ENCODE measurements at places on chromosomes 2 and 18.

DNA sequence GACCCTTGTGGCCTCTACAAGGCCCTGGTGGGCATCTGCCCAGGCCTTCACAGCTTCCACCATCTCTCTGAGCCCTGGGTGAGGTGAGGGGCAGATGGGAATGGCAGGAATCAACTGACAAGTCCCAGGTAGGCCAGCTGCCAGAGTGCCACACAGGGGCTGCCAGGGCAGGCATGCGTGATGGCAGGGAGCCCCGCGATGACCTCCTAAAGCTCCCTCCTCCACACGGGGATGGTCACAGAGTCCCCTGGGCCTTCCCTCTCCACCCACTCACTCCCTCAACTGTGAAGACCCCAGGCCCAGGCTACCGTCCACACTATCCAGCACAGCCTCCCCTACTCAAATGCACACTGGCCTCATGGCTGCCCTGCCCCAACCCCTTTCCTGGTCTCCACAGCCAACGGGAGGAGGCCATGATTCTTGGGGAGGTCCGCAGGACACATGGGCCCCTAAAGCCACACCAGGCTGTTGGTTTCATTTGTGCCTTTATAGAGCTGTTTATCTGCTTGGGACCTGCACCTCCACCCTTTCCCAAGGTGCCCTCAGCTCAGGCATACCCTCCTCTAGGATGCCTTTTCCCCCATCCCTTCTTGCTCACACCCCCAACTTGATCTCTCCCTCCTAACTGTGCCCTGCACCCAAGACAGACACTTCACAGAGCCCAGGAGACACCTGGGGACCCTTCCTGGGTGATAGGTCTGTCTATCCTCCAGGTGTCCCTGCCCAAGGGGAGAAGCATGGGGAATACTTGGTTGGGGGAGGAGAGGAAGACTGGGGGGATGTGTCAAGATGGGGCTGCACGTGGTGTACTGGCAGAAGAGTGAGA lies 2.0 kb downstream of the PROC start:
- DNase-seq: no peak

DNA sequence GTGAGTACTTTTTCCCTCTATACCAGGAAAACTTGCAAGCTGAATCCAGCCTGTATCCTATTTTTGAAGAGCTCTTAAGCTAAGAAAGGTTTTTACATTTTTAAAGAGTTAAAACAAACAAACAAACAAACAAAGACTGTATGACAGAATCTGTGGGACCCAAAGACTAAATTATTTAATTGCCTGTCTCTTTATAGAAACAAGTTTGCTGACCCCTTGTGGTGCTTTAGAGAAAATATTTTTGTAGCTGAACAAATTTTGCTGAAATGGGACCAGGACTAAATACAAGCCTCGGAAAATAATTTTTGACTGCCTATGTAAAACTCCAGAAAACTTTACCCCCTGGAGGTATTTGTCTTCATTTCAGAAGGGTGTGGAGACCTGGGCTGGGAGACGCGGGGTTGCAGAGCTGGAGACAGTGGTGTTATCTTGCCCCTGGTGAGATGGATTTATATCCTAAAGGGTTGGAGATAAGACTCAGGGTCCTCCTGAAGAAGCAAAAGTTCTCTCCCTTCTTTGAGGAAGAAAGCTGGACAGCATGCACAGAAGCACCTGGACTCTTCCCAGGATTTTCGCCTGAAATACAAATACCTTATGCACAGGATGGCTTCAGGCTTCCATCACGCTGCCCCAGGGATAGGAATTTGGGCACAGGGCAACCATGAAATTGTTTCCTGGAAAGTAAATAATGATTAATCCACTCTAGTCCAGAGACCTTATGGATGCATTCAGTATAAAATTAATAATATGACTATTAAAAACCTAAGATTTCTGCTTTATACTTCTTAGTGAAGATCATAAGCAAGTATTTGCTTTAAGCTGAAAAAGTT lies 54.3 kb downstream of the TMX3 start:
- DNase-seq: peak; percentile 52

- no peak for DNase-seq
Measured at GRCh38 chr2:234686088-234686890, 189.4 kb upstream of the ARL4C start.

DNA sequence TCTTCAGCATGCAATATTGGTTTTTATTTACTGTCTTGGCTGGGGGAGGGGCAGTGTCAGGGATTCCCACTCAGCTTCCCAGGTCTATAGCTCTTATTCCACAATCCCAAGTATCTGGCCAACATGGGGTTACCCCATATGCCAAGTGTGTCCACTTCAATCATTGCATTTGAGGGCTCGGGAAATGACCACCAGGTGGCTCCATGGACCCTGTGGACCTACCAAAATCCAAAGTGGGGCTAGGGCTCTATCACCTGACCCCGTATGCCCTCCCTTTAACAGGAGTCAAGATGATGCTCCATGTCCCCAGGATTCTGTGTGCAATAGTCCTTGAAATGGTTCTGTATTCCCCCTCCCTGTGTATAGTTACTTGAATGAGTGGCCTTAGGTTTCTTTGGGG lies 12.1 kb upstream of the TRAF3IP1 start:
- DNase-seq: no peak

- no peak for DNase-seq
Measured at GRCh38 chr2:8412082-8412481, 269.8 kb upstream of the ID2 start.

- DNase-seq: no peak
Measured at GRCh38 chr18:73365018-73365417, 497.2 kb upstream of the NETO1 start.

- no peak for DNase-seq
Measured at GRCh38 chr2:240651185-240651584, 25.9 kb downstream of the GPR35 start.

- DNase-seq: no peak
Measured at GRCh38 chr2:41004700-41005099, 552.8 kb upstream of the SLC8A1 start.

DNA sequence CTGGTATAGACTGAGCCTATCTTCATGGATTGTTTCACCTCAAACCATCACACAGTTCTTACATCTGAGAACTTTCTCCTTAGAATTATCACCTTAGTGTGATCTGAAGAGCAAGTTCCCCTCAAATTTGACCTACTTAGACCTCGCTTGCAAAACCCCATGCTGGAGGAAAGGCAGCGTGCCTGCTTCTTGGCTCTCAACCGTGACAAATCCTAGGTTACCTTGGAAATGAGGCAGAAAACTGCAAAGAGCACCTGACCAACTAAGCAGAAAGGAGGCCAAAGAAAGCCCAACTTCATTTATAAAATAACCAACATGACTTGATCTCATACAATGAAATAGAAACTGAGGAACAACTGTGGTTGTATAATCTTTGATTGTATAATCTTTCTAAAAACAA lies 146.4 kb downstream of the RAB3GAP1 start:
- no peak for DNase-seq

DNA sequence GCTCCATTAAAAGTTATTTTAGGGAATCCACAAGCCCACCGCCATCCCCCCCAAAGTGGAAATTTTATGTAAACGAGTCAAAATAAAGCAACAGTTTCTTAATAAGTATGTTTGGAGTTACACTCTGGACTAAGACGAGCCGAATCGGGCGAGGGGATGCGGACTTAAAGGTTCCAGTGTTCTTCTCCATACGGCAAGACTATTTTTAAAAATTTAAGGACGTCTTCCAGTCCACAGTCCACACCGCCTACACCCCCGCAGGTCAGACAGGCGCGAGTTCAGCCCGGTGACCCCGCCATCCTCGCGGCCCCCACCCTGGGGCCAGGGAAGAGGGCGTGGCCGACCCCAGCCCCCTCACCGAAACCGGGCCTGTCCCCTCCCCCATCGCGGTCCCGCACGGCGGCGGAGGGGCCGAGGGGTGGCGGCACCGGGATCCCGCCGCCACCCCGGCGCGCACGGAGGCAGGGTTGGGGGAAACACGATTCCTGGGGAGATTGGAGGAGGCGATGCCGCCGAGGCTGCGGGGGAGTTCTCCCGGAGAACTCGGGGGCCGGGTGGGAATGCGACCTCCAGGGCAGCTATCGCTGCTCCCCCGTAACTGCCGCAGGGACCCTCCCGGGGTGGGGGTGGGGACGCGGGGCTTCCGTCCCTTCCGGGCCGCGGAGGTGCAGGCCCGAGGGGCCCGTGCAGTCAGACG lies 24.5 kb upstream of the SMAD7 start:
- no peak for DNase-seq

DNA sequence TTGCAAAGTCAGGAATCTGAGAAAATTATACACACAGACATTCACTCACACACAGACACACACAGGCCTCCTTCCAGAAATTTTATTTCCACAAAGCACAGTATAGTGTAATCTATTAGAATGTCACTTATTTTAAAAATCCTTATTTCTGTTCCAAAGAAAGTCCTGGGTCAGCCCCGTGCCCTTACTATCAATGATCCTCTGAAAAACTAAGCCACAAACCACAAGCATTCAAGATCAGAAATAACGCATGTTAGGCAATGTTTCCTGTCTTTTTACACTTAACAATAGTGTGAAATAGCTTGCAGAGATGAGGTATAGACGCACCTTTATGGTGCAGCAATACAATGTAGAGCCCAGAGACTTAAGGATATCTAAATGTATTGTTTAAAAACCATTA lies 25.8 kb downstream of the TBC1D8 start:
- no peak for DNase-seq

DNA sequence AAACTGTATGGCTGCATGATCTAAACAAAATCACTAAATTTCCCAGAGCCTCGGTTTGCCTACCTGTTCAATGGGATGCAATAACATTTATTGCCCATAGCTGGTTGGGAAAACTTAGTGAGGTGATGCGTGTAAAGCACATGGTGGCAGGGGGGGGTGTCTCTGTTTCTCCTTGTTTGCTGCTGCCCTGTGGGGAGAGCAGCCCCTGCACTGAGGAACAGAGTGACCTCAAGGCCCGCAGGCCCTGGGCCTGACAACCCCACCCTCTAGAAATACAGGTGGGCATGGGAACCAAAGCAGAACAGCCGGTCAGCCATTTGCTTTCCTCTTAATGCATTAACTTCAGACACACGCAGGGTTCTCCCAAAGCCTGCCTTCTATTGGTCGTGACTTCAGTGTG lies 55.1 kb upstream of the SLC66A3 start:
- no peak for DNase-seq

GRCh38 chr2:167752734-167753133 lies 494.7 kb downstream of the STK39 start:
- no peak for DNase-seq

- DNase-seq: no peak
Measured at GRCh38 chr18:8029061-8029460, 461.9 kb downstream of the PTPRM start.

DNA sequence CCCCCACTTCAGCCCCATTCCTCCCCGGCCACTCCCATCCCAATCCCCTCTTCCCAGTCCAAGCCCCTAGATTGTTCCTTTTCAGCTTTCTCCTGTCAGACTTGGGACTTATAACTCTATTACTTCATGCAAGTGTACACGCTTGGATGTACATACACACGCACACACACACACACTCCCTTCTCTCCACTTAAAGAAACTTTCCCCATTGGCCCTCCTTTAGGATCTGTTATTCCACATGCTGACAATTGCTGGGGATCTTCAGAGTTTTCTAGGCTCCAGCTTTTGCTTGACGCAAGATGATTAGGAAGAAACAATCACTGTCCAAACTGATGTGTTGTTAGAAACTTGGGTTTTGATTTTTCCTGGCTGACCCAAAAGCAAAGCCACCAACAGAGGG lies 75.4 kb downstream of the CDK15 start:
- no peak for DNase-seq

- DNase-seq: no peak
Measured at GRCh38 chr2:128490321-128490720, 171.7 kb upstream of the HS6ST1 start.

DNA sequence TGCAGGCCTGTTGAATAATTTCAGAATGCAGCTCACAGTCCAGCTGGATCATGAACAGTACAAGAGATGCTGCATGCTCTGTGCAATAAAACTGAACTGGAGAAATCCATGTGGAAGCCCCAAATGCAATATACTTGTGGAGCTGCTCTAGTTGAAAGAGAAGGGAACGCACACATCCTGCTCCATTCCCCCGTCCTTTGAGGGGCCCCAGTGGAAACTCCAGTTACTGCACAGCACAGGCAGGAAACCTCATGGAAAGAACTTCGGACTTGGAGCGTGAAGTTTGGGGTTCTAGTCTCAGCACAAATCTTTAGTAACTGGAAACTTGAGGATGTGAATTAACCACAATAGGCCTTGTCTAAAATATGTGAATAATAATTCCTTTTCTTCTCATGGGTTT lies 73.2 kb downstream of the PLA2R1 start:
- no peak for DNase-seq

- DNase-seq: no peak
Measured at GRCh38 chr2:239489481-239489880, 88.7 kb upstream of the HDAC4 start.

DNA sequence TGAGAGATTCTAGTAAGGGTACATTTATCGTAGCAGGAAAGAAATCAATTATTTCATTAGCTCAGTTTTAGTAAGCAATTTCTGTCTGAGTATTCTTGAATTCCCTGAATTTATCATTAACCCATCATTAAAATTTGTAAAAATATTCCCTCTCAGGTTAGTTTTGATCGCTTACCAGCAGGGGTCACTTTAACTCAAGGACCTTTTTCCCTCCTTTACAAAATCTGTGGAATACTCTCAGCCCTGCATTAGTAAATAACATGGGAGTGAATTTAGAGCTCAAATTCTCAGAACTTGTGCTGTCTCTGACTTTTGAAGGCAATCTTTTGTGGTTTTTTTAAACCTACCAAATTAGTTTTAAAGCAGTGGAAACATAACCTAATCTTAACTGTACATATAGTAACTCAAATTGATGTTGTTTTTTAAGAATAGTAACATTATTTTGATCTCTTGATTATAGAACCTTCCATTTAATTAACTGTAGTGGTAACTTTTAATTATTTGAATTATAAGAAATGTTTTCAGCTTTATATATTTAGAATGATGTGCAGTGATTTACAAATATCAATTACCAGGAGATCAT lies 97.2 kb downstream of the AGPS start:
- no peak for DNase-seq

- peak; percentile 90 for DNase-seq
Measured at GRCh38 chr2:234496055-234496834, 636 bp downstream of the ARL4C start.

DNA sequence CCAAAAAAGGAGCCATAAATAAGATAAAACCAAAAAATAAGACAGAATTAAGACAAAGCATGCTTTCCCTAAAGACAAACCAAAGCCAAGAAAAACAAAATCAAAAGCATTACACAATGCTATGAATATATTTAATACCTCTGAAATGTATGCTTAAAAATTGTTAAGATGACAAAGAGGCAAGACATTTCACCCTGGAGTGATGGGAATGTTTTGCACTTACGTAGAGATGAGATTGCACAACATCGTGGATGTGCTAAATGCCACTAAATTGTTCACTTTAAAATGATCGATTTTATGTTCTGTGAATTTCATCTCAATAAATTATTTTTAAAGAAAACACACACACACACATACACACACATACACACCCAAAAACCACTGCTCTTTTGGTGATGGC lies 386.6 kb upstream of the KLHL29 start:
- DNase-seq: no peak

GRCh38 chr18:27871726-27872125 lies 305.2 kb downstream of the CDH2 start:
- no peak for DNase-seq
